NCI-H526 treated with DMSO at 0.1 percent for 48 hours (cell line): ENCODE measurements at places on chromosomes 4 and X.
A peak's percentile ranks its signal among the peaks of the same experiment; 100 is the strongest.

GRCh38 chr4:12084690-12085089 is 656.0 kb upstream of the HS3ST1 start:
- DNase-seq = no peak

DNA sequence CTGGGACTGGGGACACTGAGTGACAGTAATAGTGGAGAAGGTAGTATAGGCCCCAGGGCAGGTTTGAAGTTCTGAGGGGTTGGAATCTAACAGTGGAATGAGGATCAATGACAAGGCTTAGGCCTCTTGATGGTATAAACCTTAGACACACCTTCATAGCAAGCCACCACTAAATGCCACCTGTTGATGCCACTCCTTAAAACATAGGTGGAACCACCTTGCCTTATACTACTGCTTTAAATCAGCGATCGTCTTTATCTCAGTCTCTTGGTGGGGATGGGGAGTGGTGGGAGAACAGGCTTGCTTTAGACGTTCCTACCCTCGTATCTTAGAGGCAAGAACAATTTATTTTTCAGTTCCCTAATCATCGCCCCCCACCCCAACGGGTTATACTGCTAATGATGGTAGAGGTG is 1.2 kb downstream of the RAB33B start:
- peak; percentile 53 for DNase-seq

- DNase-seq = no peak
These were observed 69.8 kb downstream of the ARHGEF38 start for GRCh38 chr4:105622269-105622668.

DNA sequence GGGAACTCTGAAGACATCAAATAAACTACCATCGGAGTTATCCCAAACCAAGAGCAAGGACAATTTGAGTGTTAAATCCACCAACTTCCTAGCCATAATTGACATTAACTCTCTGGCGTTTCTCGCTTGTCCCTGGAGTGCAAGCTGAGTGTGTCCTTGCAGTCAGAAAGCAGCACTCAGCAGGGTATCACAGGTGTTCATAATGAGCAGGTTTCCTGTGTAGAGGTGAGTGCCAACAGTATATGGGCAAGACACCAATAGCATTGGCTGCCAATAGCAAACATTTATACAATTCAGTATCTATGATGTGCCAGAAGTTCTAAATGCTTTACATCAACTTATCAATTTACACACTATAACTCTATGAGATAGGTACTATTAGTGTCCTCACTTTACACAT is 11.2 kb downstream of the BLTP1 start:
- no peak for DNase-seq

- no peak for DNase-seq
These were observed 147.3 kb downstream of the VEGFC start for GRCh38 chr4:176645246-176645960.

DNA sequence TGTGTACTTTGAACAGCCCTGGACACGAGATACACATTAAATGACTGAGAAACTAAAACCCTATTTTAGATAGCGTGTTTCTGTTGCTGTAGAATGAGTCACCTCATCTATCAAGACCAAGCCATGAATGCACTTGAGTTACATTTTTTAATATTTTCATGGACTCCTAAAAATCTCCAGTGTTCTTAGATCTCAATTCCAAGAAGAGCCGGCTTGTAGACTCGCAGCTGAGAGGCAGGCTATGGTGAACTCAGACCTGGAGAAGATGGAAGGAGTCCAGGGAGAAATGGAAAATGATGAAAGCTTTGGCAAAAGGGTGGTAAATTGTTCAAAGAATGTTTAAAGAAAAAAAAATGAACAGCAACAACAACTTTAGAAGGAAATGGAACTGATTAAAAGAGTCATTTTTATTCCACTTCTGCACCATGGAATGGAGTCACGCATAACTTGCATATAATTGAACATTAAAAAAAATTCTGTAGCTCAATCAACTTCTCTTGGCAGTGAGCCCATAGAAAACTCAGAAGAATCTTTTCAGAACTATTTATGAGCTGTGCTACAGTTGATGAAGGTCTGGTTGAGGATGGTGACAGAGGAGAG is 129.8 kb downstream of the MXRA5 start:
- DNase-seq = no peak

DNA sequence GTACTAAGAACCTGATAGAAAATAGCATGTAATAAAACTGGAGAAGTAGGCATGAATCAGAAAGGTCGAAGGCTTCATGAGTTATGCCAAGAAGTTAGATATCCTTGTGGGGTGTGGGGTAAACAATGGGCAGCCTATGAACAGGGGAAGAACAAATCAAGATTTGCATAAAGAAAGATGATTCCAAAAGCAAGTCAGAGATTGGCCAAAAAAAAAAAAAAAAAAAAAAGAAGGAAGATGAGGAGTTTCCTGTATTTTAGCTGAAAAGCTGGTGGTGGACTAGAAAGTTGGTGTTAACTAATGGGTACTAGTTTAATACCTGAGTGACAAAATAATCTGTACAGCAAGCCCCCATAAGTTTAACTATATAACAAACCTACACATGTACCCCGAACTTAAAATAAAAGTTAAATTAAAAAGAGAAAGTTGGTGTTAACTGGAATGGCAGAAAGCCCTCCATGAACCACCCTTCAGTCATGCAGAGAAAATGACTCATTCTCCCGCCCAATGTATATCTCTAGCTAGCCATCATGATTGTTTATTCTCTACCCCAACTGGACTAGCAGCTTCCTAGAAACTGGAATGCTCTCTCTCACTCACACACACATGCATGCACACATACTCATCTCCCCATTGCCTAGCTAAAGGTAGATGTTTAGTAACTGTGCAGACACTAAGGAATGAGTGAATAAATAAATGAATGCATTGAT is 41.7 kb downstream of the ATP11C start:
- DNase-seq = no peak

DNA sequence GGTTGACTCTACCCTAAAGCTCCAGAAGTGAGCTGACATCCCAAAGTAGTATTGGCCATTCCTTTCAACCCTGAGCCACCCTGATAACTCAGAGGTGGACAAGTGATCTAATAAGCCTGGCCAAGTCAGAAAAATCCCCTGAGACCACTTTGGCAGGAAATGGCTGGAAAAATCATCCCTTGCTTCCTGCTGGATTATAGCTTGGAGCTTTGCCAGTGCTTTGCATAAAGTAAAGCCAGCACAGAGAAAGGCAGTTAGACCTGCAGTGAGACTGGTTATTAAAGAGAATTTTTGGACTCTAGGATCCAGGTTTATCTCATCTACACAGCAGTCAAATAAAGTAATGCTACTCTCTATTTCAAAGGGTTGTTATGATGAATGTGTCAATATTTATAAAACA is 6.4 kb downstream of the CXCL3 start:
- DNase-seq = peak; percentile 3

GRCh38 chr4:74228691-74229640 is 71.0 kb downstream of the MTHFD2L start:
- DNase-seq = no peak
